ENCODE measurements at places on chromosomes 5 and 9.

- peak; percentile 57 for DNase-seq
Measured at GRCh38 chr5:144203750-144204596, 33.3 kb downstream of the KCTD16 start.

GRCh38 chr9:110912419-110913291 is 125.6 kb downstream of the LPAR1 start:
- no peak for DNase-seq

GRCh38 chr5:16178745-16179372 is 732 bp downstream of the MARCHF11 start:
- peak; percentile 70 for DNase-seq

DNA sequence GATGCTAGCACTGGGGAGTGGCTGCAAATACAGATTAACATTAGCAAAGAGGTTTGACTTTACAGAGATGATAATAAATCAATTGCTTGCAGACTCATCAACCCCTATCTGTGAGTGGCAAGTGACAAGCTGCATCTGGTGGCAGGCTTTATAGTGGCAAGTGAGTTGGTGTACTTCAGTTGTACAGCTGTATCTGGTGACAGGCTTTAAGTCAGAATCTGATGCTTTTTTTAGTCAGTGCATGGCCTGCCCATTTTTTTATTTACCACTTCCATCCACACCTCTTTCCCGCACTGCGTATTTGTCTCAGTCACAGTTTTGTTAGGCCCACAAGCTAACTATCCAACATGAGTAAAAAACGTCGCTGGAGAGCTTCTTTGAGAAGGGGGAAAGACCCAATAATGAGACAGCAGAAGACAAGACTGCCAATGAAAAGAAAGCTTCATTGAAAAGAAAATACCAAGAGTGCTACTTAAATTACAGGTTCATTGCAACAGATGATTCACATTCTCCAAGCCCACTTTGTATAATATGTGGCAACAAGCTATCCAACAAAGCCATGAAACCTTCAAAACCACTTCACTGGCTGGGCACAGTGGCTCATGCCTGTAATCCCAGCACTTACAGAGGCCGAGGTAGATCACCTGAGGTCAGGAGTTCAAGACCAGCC is 23.1 kb downstream of the ANP32B start:
- no peak for DNase-seq

GRCh38 chr5:78534905-78535200 is 113.7 kb downstream of the LHFPL2 start:
- DNase-seq = no peak

DNA sequence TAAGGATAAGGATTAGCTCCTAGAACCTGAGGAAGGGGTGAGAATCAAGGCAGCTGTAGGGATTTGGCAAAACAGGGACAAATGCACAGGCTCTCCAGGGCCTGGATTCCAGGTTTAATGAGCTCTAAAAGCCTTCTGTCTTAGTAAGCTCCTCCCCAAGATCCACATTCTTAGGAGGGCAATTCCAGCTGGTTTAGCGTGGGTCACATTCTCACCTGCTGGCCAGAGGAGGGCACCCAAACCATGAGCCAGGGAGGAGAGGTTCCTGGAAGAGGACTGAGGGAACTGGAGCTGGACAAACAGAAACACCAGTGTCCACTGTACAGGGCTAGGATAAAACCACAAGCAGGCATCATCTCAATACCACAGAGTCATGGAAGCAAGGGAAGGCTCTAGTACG is 480.0 kb downstream of the CCDC171 start:
- DNase-seq = no peak

DNA sequence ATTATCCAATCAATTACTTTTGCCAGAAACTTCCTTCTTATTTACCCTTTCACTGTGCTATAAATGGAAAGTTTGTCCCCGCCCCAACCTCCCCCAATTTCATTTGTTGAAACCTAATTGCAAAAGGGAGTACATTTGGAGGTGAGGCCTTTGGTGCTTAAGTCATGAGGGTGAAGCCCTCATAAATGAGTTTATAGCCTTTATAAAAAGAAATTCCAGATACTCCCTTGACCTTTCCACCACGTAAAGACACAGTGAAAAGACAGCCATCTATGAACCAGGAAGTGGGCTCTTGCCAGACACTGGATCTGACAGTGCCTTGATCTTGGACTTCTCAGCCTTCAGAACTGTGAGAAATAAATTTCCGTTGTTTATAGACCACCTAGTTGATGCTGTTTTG is 82.3 kb downstream of the NUDT12 start:
- no peak for DNase-seq
